Gastroesophageal sphincter (tissue), 4 donors: ENCODE measurements at places on chromosomes 7 and 10.

GRCh38 chr10:34280599-34281374 lies 534.3 kb downstream of the PARD3 start:
- H3K27me3 ChIP-seq = no peaks in the 10 kb centered on the region
- H3K36me3 ChIP-seq = no peaks in the 10 kb centered on the region
- no peak overlapping the region for H3K4me3 ChIP-seq
- peaks cover 8% of the 10 kb centered on the region for H3K4me1 ChIP-seq
- H3K27ac ChIP-seq = peak overlapping the region; percentile 46
- peak; percentile 93 for ATAC-seq

GRCh38 chr10:15712883-15713282 lies 6.8 kb downstream of the ITGA8 start:
- no peak overlapping the region for H3K27ac ChIP-seq

GRCh38 chr7:34497153-34497777 lies 160.8 kb upstream of the NPSR1 start:
- no peak for ATAC-seq
- no peaks in the 10 kb centered on the region for H3K4me1 ChIP-seq

DNA sequence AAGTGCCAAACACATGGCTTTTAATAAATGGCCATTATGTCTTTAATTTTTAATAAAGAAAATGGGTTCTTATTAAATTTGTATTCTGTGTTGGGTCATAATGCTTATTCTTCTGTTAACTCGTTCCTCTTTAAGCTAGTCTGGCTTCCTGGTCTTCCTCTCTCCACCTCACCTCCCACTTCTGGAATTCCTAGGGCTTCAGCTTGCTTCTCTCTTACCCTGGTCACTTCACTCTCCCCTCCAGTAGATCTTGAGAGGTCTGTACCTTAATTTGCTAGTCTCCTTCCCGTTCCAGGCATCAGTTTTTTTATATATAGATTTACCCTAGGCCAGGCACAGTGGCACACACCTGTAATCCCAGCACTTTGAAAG lies 111.2 kb downstream of the RALA start:
- peaks cover 12% of the 10 kb centered on the region for H3K4me1 ChIP-seq
- ATAC-seq = no peak
- H3K27me3 ChIP-seq = no peaks in the 10 kb centered on the region
- no peaks in the 10 kb centered on the region for H3K36me3 ChIP-seq
- peak overlapping the region; percentile 65 for H3K4me3 ChIP-seq

- no peaks in the 10 kb centered on the region for H3K4me1 ChIP-seq
- H3K27ac ChIP-seq = no peak overlapping the region
- no peak overlapping the region for H3K4me3 ChIP-seq
- ATAC-seq = no peak
These were observed 2.5 kb upstream of the MUC3A start for GRCh38 chr7:100946766-100947365.
